ENCODE measurements at places on chromosomes 1 and 21. TPM values are rescaled to one million over a fixed set of nuclear protein-coding genes. Genes with fewer than 3 reads are reported as not detected.

GUCA2A gene
- total RNA-seq, result not detected

TEX38 gene
- 0.21 TPM for total RNA-seq

SLC45A3 gene
- total RNA-seq, result 14.8 TPM

MAB21L3 gene
- total RNA-seq, result not detected

DNA sequence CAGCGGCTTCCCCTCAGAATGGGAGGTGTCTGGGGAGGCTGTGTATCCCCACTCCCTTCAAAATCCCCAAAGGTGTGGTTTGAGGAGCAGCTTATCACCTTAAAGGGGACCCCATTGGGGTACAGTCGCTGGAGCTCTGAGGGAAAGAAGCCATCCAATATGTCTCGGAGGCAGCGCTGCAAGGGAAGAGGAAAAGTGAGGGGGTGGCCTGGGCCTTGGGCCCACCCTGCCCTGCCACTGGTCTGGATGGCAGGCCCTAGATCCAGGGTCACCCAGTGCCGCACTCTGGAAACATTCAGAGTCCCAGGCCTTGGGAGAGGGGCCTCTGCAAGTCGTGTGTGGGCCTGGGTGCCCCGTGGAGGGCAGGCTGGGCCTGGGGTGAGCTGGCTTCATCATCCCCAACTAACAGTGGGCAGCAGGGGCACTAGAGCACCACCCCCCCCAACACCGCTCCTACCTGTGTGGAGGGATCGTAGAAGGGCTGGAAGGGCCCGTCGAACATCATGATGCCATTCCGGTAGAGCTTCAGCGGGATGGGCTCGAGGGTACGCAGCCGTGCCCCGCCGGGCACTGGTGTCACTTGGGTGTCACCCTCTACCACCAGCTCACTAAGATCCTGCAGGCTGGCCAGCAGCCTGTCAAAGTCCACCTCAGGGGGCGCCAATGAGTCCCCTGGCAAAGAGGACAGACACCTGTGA lies 5.6 kb downstream of the SH3BGRL3 start:
- H3K4me1 ChIP-seq, result peaks cover 44% of the 10 kb centered on the region
- H3K27me3 ChIP-seq, result no peaks in the 10 kb centered on the region
- no peak overlapping the region for H3K27ac ChIP-seq
- peak; percentile 89 for DNase-seq

DNA sequence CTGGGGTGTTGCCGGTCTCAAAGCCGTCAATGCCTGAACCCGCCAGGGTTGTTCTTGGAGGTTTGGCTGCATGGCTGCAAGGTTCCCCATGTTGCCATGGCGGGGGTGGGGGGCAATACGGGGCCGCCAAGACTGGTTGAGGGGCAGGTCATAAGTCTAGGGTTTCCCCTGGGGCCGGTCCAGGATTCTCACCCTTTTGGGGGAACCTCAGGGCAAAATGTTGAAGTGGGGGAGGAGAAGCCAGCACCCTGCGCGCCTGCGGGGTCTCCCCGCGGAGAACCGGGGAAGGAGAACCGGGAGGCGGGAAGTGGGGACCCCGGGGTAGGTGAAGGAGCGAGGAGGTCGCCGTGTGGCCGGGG lies 401 bp upstream of the ARHGEF10L start:
- H3K4me1 ChIP-seq, result peaks cover 45% of the 10 kb centered on the region
- H3K4me3 ChIP-seq, result peak overlapping the region; percentile 78
- H3K27ac ChIP-seq, result peak overlapping the region; percentile 98
- H3K36me3 ChIP-seq, result no peaks in the 10 kb centered on the region
- no peaks in the 10 kb centered on the region for H3K27me3 ChIP-seq

DNA sequence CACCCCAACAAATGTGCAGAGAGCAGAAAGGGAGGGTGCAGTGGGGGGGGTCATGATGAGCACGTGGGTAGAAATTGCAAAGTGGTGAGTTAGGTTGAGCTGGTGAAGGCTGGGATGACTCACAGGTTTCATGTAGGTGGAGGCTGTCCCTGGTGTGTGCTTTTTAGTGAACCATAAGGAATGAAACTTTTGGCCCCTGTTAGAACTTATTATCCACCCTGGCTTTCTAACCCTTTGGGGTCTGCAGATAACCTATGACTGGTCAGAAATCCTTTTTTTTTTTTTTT lies 46.9 kb downstream of the DOP1B start:
- H3K4me1 ChIP-seq, result 0 out of 2 replicates have a peak, but pooled peaks cover under 1% of the 10 kb centered on the region
- no peak overlapping the region for H3K27ac ChIP-seq
- H3K27me3 ChIP-seq, result no peaks in the 10 kb centered on the region
- no peak overlapping the region for H3K4me3 ChIP-seq
- no peak for DNase-seq
- peaks cover 3% of the 10 kb centered on the region for H3K36me3 ChIP-seq

GRCh38 chr1:224897529-224898327 lies 31.7 kb upstream of the DNAH14 start:
- H3K4me1 ChIP-seq, result no peaks in the 10 kb centered on the region
- H3K27me3 ChIP-seq, result no peaks in the 10 kb centered on the region
- H3K36me3 ChIP-seq, result peaks cover 10% of the 10 kb centered on the region
- no peak overlapping the region for H3K4me3 ChIP-seq
- DNase-seq, result no peak

DNA sequence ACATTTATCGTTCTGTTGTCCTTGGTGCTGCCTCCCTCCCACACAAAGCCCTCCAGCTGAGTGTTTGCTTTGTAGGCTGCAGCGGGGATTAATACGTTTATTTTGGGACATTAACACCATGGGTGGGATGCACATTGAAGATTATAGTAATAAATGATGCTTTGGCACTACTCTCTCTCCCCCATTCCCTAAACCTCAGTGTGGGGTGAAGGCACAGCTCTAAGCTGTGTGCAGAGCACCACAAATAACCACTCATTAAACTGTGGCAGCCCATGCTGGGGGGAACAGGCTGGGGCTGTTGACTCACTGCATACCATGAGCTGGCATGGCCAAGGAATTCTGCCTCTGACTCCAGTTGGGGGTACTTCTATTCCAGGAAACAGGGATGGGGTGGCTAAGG lies 7.7 kb downstream of the PCP4L1 start:
- H3K4me3 ChIP-seq, result no peak overlapping the region
- H3K27ac ChIP-seq, result no peak overlapping the region
- peaks cover 15% of the 10 kb centered on the region for H3K4me1 ChIP-seq
- H3K36me3 ChIP-seq, result no peaks in the 10 kb centered on the region
- DNase-seq, result no peak

Data from WTC11 (cell line).